ENCODE measurements at places on chromosomes 2 and 18. TPM values are rescaled to one million over a fixed set of nuclear protein-coding genes. Genes with fewer than 3 reads are reported as not detected.

The CCDC102B gene
- 7.7 TPM for total RNA-seq

The TMEM37 gene
- 0.36 TPM for total RNA-seq

The PARD6G gene
- 0.34 TPM for total RNA-seq

The APCDD1 gene
- total RNA-seq, result not detected

The EDAR gene
- 10.5 TPM for total RNA-seq

The M1AP gene
- total RNA-seq, result not detected

The NEB gene
- total RNA-seq, result 1.7 TPM

The CDCA7 gene
- 0.49 TPM for total RNA-seq

The ARHGEF4 gene
- total RNA-seq, result 10.2 TPM

The CDH19 gene
- total RNA-seq, result not detected

The UNC50 gene
- 41.3 TPM for total RNA-seq

The ZNG1B gene
- 47.6 TPM for total RNA-seq

The IL1RN gene
- total RNA-seq, result not detected

The DNAH6 gene
- total RNA-seq, result 1.2 TPM

The HNRNPLL gene
- total RNA-seq, result 16.3 TPM

The SPHKAP gene
- total RNA-seq, result not detected

GRCh38 chr2:60979231-60979630, 38.3 kb upstream of the PEX13 start:
- H3K27me3 ChIP-seq, result no peaks in the 10 kb centered on the region
- DNase-seq, result no peak
- no peaks in the 10 kb centered on the region for H3K36me3 ChIP-seq
- H3K4me1 ChIP-seq, result peaks cover 1% of the 10 kb centered on the region

DNA sequence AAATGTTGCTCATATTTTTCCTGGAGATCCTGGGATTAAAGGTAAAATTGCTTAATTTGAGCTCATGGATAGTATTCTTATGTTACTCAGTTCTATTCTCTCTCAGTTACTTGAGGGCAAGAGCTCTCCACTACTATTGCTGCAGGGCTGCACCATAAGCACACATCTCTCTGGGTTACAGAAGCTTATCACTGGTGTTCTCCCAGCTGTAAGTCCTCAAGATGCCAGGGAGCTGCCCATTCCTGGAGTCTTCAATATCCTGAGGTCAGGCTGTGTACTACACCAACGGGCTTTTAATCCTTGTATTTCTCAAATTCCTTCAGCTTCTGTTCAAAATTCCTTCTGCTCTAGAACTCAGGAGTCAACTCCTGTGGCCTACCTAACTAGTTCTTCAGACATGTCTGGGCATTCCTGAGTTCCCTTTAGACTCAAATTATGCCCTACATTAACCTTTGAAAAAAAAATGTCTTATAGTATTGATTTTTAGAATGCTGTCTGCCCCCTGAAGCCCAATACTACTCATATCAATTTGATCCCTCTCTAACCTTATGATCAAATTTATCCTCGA, 17.7 kb upstream of the COBLL1 start:
- no peaks in the 10 kb centered on the region for H3K4me1 ChIP-seq
- no peak overlapping the region for H3K4me3 ChIP-seq
- no peak overlapping the region for H3K27ac ChIP-seq
- H3K36me3 ChIP-seq, result no peaks in the 10 kb centered on the region
- H3K27me3 ChIP-seq, result no peaks in the 10 kb centered on the region

GRCh38 chr2:9720352-9721093, 89.7 kb upstream of the YWHAQ start:
- H3K36me3 ChIP-seq, result no peaks in the 10 kb centered on the region
- H3K27me3 ChIP-seq, result no peaks in the 10 kb centered on the region
- H3K27ac ChIP-seq, result no peak overlapping the region
- no peaks in the 10 kb centered on the region for H3K4me1 ChIP-seq

- no peaks in the 10 kb centered on the region for H3K4me1 ChIP-seq
- no peaks in the 10 kb centered on the region for H3K27me3 ChIP-seq
- no peak overlapping the region for H3K4me3 ChIP-seq
Observed at GRCh38 chr2:163716101-163716500, 19.7 kb downstream of the FIGN start.

- DNase-seq, result no peak
- H3K27me3 ChIP-seq, result peaks cover 8% of the 10 kb centered on the region
- H3K36me3 ChIP-seq, result no peaks in the 10 kb centered on the region
- no peak overlapping the region for H3K4me3 ChIP-seq
- H3K4me1 ChIP-seq, result no peaks in the 10 kb centered on the region
Observed at GRCh38 chr18:35775887-35776286, 194.3 kb downstream of the GALNT1 start.

DNA sequence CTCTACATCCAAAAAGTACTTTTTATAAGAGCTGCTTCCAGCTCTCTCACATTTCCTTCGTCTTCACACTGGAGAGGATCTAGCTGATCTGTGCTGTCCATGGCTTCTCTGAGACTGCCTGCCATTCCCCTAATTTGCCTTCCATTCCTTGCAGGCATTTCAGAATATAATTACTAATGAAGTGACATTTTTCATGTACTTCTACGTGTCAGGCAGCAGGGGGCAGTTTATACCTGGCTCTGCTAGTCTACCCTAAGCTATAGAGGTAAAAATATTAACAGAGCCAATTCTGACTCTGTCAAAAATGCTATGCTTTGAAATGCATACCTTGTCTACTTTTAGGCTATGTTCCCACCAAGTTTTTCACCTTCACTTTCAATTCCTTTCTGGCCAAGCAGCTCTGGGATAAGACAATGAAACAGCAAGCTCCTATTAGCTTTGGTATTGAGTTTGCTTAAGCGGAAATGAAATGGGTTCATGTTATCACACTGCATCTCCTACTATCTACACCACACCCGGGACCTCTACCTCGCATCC, 81.9 kb downstream of the MEP1B start:
- no peak overlapping the region for H3K4me3 ChIP-seq

GRCh38 chr18:23453680-23454058, 582 bp downstream of the RIOK3 start:
- no peak for DNase-seq
- H3K36me3 ChIP-seq, result no peaks in the 10 kb centered on the region
- H3K27me3 ChIP-seq, result no peaks in the 10 kb centered on the region
- peak overlapping the region; percentile 100 for H3K4me3 ChIP-seq

DNA sequence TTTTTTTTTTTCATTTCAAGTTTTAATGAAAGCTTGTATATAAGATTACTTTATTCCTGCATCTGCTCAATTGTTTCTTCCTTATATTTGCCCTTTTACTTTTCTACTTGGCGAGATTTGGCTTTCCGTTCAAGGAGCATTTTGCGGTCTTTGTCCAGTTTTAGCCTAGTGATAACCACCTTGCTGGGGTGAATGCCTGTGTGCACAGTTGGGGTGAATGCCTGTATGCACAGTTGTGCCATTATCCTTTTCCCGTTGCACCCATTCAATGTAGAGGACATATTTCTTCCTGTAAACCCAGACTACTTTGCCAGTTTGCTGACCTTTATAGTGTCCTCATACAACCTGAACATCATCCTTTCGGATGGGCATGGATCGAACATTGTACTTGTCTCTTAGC, 12.0 kb downstream of the ZNF236 start:
- H3K36me3 ChIP-seq, result peaks cover 8% of the 10 kb centered on the region
- no peak for DNase-seq
- no peak overlapping the region for H3K27ac ChIP-seq

GRCh38 chr2:70203086-70203485, 12.3 kb upstream of the C2orf42 start:
- H3K4me1 ChIP-seq, result no peaks in the 10 kb centered on the region
- no peak overlapping the region for H3K27ac ChIP-seq
- no peak overlapping the region for H3K4me3 ChIP-seq
- no peak for DNase-seq
- no peaks in the 10 kb centered on the region for H3K36me3 ChIP-seq

DNA sequence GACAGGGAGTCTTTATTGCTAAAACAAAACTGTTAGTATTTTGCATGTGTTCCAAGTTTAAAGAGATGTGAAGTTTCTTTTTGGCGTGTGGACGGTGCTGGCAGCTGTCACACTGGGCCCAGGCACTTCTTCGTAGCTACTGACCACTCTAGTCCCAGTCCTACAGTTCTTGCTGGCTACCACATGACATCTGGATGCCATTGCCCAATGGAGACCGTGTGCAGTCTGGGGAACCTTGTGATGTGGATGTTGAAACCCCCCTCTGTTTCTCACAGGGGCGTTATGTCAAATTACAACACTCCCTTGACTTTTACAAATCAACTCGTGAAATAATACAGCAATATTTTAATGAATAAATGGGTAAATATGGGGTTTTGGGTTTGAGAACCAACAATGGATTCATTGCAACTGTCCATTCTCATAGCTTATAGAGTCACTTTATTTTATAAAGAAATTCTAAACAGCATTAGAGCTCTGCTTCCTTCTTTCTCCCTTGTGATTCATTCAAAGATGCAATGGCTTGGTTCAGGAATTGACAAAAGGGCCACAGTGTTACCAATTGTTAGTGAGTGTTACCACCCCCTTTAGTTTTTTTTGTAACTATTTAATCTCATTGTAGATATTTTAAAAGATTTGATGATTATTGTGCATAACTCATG, 1.2 kb downstream of the GPD2 start:
- peaks cover 36% of the 10 kb centered on the region for H3K4me1 ChIP-seq
- H3K36me3 ChIP-seq, result peaks cover 4% of the 10 kb centered on the region
- H3K27ac ChIP-seq, result no peak overlapping the region
- no peaks in the 10 kb centered on the region for H3K27me3 ChIP-seq
- no peak for DNase-seq

GRCh38 chr2:105864262-105864661, 119.5 kb downstream of the NCK2 start:
- H3K36me3 ChIP-seq, result peaks cover 49% of the 10 kb centered on the region
- peaks cover 94% of the 10 kb centered on the region for H3K4me1 ChIP-seq
- H3K27me3 ChIP-seq, result no peaks in the 10 kb centered on the region

DNA sequence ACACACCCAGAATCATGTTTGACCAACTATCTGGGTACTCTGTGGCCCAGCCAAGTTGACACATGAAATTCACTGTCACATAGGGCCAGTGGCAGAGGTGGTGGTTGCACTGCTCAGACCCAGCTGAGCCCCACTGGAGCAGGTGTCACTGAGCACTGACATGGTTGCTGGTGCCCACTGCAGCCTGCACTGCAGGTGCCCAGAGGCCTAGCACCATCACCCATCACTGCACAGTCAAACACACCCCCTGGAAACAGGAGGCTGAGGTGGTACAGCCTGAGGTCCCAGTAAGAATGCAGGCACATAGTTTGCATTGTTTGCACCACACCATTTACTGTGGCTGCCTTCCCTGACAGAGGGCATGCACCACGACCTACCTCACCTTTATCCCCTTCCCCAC, 278.7 kb upstream of the MGAT5 start:
- peaks cover 2% of the 10 kb centered on the region for H3K27me3 ChIP-seq
- no peak for DNase-seq
- H3K4me3 ChIP-seq, result no peak overlapping the region
- H3K27ac ChIP-seq, result no peak overlapping the region

GRCh38 chr2:215917953-215918620, 95.3 kb downstream of the MREG start:
- H3K27ac ChIP-seq, result no peak overlapping the region
- no peak overlapping the region for H3K4me3 ChIP-seq
- no peaks in the 10 kb centered on the region for H3K4me1 ChIP-seq
- no peaks in the 10 kb centered on the region for H3K36me3 ChIP-seq
- DNase-seq, result no peak
- peaks cover 12% of the 10 kb centered on the region for H3K27me3 ChIP-seq

DNA sequence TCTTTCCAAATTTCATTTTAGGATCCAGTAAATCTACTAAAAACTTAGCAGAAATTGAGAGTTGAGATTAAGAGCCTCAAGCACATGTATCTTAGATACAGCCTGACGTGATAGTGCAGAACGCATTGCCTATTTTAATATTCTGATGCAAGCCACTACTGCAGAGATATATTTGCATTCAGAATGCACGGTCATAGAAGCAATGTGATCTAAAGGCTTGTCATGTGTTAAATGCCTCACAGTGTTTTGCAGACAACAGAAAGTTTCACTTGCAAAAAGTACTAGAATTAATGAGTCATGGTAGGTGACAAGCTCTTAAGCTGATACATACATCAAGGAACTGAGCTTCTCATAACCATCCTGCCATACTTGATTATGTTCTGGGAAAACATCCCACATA, 886.7 kb upstream of the CHAC2 start:
- no peak overlapping the region for H3K4me3 ChIP-seq
- no peak for DNase-seq
- no peaks in the 10 kb centered on the region for H3K27me3 ChIP-seq

GRCh38 chr2:237962432-237963084, 4.3 kb upstream of the UBE2F start:
- no peak overlapping the region for H3K4me3 ChIP-seq
- peaks cover 6% of the 10 kb centered on the region for H3K36me3 ChIP-seq
- no peak for DNase-seq
- H3K27me3 ChIP-seq, result peaks cover 4% of the 10 kb centered on the region
- H3K4me1 ChIP-seq, result peaks cover 13% of the 10 kb centered on the region
- H3K27ac ChIP-seq, result no peak overlapping the region

- H3K27ac ChIP-seq, result no peak overlapping the region
- H3K27me3 ChIP-seq, result peaks cover 10% of the 10 kb centered on the region
- H3K4me3 ChIP-seq, result no peak overlapping the region
- H3K4me1 ChIP-seq, result no peaks in the 10 kb centered on the region
- DNase-seq, result no peak
Observed at GRCh38 chr2:152407806-152408205, 72.8 kb downstream of the FMNL2 start.

DNA sequence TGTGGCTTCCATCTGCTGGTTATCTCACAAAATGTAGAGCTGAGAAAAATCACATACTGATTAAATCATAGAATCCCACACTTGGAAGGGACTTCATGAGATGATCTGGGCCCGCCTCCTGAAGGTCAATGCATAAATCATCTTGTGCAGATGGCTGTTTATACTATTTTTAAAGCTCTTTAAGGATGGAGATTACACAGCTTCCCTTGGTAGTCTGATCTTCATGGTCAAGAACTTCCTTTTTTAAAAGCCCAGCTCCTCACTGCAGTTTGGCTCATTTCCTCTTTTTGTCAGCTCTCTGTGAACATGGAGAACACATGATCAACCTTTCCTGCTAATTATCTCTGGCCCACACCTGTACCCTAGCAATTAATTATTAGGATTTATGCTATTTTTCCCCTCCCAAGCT, 25.9 kb downstream of the GCG start:
- H3K27me3 ChIP-seq, result no peaks in the 10 kb centered on the region
- DNase-seq, result no peak
- H3K4me1 ChIP-seq, result peaks cover 3% of the 10 kb centered on the region
- no peaks in the 10 kb centered on the region for H3K36me3 ChIP-seq
- no peak overlapping the region for H3K4me3 ChIP-seq

DNA sequence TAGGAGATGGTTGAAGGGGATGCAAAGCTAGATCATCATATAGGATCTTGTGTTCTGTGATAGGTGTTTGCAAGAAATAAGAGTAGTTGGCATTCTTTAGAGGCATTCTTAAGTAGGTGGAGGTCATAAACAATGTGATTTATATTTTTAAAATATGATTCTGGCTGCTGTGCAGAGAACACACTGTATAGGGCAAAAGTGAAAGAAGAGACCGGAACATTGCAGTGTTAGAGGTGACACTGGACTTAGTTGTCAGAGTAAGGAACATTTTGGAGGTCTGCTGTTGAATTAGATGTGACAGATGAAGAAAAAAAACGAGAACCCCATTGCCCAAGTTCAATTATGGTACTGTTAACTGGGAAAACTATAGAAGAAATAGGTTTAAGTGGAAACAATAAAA, 37.7 kb downstream of the HAT1 start:
- H3K4me1 ChIP-seq, result peaks cover 41% of the 10 kb centered on the region
- H3K4me3 ChIP-seq, result no peak overlapping the region
- no peaks in the 10 kb centered on the region for H3K27me3 ChIP-seq
- H3K27ac ChIP-seq, result no peak overlapping the region
- H3K36me3 ChIP-seq, result peaks cover 28% of the 10 kb centered on the region

- H3K4me1 ChIP-seq, result no peaks in the 10 kb centered on the region
- no peak overlapping the region for H3K27ac ChIP-seq
- H3K36me3 ChIP-seq, result no peaks in the 10 kb centered on the region
- peaks cover 28% of the 10 kb centered on the region for H3K27me3 ChIP-seq
Observed at GRCh38 chr18:2302628-2303516, 268.4 kb downstream of the METTL4 start.
